ENCODE measurements at places on chromosomes 7 and 10.

- no peak for DNase-seq
- no peaks in the 10 kb centered on the region for H3K4me1 ChIP-seq
- H3K36me3 ChIP-seq, result no peaks in the 10 kb centered on the region
- no peak overlapping the region for H3K27ac ChIP-seq
These were observed 8.2 kb downstream of the ASB15 start for GRCh38 chr7:123609883-123610239.

GRCh38 chr7:92665926-92666325 is 75.7 kb upstream of the FAM133B start:
- no peaks in the 10 kb centered on the region for H3K27me3 ChIP-seq
- H3K4me1 ChIP-seq, result peaks cover 41% of the 10 kb centered on the region
- DNase-seq, result no peak
- H3K4me3 ChIP-seq, result no peak overlapping the region
- H3K27ac ChIP-seq, result peak overlapping the region; percentile 94

- no peak overlapping the region for H3K4me3 ChIP-seq
- DNase-seq, result no peak
- peaks cover 33% of the 10 kb centered on the region for H3K27me3 ChIP-seq
- no peak overlapping the region for H3K27ac ChIP-seq
- no peaks in the 10 kb centered on the region for H3K36me3 ChIP-seq
These were observed 66.5 kb downstream of the DIP2C start for GRCh38 chr10:623014-623413.

- no peak overlapping the region for H3K4me3 ChIP-seq
- no peak for DNase-seq
- peak overlapping the region; percentile 25 for H3K27ac ChIP-seq
- H3K4me1 ChIP-seq, result peaks cover 24% of the 10 kb centered on the region
These were observed 20.4 kb upstream of the MACC1 start for GRCh38 chr7:20237464-20238193.

DNA sequence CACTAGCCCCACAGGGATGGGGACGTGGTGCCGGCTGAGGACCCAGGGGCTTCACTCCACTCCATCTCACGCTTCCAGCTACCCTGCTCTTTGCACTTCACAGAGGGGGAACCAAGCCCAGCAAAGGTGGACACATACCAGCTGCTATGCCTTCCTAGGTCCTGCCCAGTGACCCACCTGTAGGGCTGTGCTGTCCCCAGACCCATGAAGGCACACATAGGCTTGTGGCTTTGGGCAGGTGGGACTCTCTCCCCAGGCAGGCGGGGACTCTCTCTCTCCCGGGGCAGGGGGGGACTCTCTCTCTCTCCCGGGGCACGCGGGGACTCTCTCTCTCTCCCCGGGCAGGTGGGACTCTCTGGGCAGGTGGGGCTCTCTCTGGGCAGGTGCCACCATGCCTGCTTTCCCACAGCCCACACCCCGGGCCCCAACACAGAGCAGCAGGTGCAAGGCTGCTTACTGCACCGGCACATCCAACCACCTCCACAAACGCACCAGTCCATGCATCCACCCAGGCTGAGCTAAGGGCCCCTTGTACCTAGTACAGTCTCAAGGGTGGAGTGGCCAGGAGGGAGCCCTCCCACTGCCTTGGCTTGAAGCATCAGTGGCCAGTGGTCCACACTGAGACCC is 13.8 kb upstream of the GPR146 start:
- no peak for DNase-seq
- H3K27me3 ChIP-seq, result no peaks in the 10 kb centered on the region
- no peak overlapping the region for H3K4me3 ChIP-seq
- peaks cover 5% of the 10 kb centered on the region for H3K36me3 ChIP-seq
- peaks cover 36% of the 10 kb centered on the region for H3K4me1 ChIP-seq
- no peak overlapping the region for H3K27ac ChIP-seq

DNA sequence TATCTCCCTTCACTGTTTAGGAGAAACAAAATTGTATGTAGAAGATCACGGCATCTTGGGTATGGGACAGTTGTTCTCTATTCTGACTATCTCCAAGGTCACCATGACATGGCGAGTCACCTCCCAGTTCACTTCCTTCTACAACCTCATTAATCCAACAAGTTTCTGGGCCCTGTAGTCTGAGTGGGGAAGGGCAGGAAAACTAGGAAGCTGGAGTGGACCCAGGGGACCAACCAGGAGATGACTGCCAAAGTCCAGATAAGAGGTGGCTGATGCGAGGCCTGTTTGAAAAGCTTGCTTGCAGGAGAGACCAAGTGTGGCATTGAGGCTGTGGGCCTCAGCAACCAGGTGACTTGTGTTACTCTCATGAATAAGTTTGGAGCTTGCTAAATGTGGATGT is 584.9 kb downstream of the TNS3 start:
- H3K27me3 ChIP-seq, result no peaks in the 10 kb centered on the region
- no peaks in the 10 kb centered on the region for H3K36me3 ChIP-seq
- DNase-seq, result no peak
- no peak overlapping the region for H3K27ac ChIP-seq
- no peak overlapping the region for H3K4me3 ChIP-seq
- H3K4me1 ChIP-seq, result no peaks in the 10 kb centered on the region

GRCh38 chr10:63114031-63114814 is 18.9 kb upstream of the NRBF2 start:
- no peaks in the 10 kb centered on the region for H3K36me3 ChIP-seq
- DNase-seq, result no peak
- no peak overlapping the region for H3K27ac ChIP-seq

DNA sequence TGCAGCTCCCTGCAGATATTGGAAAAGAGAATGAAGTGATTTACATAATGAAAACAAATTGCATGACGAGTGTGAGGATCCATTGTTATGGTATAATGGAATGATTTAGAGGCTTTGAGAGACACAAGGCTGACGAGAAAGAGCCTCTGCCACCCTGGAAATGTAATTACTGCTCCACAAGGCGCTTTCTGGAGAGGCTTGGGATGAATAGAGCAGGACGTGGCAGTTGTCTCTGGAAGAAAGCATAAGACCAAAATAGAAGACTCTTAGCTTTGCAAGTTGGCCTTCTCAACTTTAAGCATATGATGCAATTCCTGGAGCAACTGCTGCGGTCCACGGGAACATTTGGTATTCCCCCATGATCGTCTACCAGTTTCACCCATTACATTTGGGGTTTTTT is 181.9 kb upstream of the TCF7L2 start:
- DNase-seq, result no peak
- H3K4me3 ChIP-seq, result no peak overlapping the region
- H3K4me1 ChIP-seq, result no peaks in the 10 kb centered on the region
- H3K36me3 ChIP-seq, result peaks cover 11% of the 10 kb centered on the region
- no peaks in the 10 kb centered on the region for H3K27me3 ChIP-seq

DNA sequence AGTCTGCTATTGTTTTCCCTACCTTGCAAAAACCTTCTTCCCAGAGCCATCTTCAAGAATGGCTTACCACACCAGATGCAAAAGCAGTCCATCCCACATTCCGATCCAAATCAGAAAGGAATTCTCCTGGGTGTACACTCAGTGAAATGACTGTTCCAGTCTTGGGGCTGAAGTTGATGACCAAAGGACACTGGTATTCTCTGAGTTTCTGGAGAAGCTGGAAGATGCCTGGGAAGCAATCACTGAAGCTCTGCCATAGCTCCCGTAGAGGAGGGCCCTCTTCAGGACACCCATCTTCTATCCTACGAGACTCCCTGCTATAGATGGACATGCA is 155.7 kb downstream of the LCOR start:
- no peaks in the 10 kb centered on the region for H3K27me3 ChIP-seq
- H3K36me3 ChIP-seq, result no peaks in the 10 kb centered on the region
- H3K27ac ChIP-seq, result no peak overlapping the region
- no peak overlapping the region for H3K4me3 ChIP-seq
- H3K4me1 ChIP-seq, result peaks cover 15% of the 10 kb centered on the region

GRCh38 chr7:47254081-47254977 is 327.6 kb downstream of the TNS3 start:
- H3K36me3 ChIP-seq, result no peaks in the 10 kb centered on the region
- H3K27me3 ChIP-seq, result peaks cover 19% of the 10 kb centered on the region

GRCh38 chr10:13233358-13233757 is 816 bp downstream of the UCMA start:
- H3K27me3 ChIP-seq, result no peaks in the 10 kb centered on the region
- H3K4me3 ChIP-seq, result no peak overlapping the region
- no peaks in the 10 kb centered on the region for H3K4me1 ChIP-seq
- H3K36me3 ChIP-seq, result no peaks in the 10 kb centered on the region
- no peak overlapping the region for H3K27ac ChIP-seq

DNA sequence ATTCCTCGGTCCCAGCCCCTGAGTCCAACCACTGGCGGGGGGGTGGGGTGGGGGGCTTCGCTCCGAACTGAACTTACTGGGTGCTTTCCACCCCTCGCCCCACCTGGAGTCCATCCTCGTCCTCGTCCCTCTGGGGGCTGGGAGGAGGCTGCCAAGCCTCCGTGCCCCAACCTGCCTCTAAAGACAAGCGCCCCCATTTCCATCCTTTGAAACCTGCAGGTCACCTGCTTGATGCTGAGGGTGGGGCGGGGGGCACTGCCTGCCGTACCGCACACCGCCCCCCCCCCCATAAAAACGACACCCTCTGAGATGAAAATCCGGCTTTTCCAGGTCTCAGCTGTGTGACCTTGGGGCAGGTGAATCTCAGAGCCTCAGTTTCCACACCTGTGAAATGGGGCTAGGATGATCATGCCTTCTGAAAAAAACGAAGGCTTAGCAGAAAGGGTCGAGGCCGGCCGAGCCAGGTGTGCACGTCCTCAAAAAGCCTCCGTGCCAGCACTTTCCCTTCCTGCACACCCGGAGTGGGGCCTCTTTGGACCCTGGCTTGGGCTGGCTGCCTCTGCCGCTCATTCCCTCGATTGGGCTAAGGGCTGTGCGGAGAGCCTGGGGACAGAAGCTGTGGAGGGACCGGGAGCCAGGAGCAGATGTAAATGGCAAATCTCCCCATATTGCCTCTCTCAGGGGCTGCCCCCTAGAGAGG is 967 bp downstream of the ELFN1 start:
- no peak overlapping the region for H3K4me3 ChIP-seq
- no peak for DNase-seq

DNA sequence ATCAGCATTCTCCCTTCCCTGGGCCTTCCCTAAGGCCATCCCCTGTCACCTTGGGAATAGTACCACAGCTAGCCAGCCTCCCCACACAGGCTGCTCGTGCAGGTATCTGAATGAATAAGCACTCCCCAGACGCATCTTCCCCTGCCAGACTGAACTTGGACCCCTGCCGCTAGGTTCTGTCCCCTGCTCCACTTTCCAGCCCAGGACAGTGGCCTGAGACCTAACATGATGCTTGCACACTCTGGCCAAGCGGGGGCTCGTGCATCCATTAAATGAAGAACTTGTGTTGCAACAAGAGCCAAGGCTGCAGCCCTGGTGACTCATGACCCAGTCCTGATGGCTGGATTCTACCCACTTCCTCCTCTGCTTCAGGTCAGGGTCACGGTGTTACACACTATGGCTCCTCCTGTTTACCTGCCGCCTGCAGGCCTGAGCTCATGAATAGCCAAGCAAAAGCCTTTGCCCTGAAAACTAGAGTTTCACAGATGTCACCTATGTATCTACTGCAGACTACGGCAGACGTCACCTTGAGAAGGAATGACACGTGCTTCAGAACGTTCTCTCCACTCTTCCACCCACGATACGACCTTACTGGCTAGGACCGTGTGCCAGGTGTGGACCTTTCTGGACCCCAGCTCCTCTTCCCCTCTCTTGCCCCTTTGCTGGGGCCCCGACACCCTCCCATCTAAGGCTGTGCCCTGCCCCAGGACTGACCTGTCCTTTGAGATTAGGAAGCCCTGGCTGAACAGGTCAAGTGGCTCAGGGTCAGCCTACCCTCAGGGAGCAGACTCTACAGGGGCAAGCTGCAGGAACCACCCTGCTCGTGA is 6.5 kb downstream of the ASB13 start:
- peaks cover 35% of the 10 kb centered on the region for H3K4me1 ChIP-seq
- no peaks in the 10 kb centered on the region for H3K27me3 ChIP-seq
- H3K4me3 ChIP-seq, result no peak overlapping the region

GRCh38 chr10:77773631-77774426 is 136.2 kb upstream of the KCNMA1 start:
- no peaks in the 10 kb centered on the region for H3K4me1 ChIP-seq
- no peak overlapping the region for H3K4me3 ChIP-seq
- H3K36me3 ChIP-seq, result peaks cover 3% of the 10 kb centered on the region
- no peak overlapping the region for H3K27ac ChIP-seq
- H3K27me3 ChIP-seq, result no peaks in the 10 kb centered on the region

GRCh38 chr10:6400821-6401465 is 179.1 kb downstream of the PRKCQ start:
- H3K4me1 ChIP-seq, result peaks cover 34% of the 10 kb centered on the region
- no peak for DNase-seq
- peaks cover 2% of the 10 kb centered on the region for H3K36me3 ChIP-seq
- no peak overlapping the region for H3K4me3 ChIP-seq

DNA sequence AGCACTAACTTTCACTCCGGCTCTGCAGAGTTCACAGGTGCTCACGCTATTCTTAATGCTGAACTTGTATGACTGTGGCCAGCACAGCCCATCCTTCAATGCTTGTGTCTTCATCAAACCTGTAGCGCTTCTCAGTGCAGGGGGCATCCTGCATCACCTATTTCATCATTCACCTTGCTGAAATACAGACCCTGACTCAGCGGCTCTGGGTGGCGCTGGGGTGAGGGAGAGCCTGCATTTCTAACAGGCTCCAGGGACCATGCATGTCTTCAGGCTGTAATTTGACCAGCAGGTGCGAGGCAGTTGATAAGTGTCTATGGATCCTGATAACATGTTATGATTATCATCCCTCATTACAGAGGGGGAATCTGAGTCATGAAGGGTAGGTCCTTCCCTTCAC is 89.3 kb downstream of the VOPP1 start:
- peaks cover 43% of the 10 kb centered on the region for H3K4me1 ChIP-seq
- peak overlapping the region; percentile 8 for H3K27ac ChIP-seq
- peaks cover 25% of the 10 kb centered on the region for H3K36me3 ChIP-seq
- no peaks in the 10 kb centered on the region for H3K27me3 ChIP-seq

- H3K4me1 ChIP-seq, result peaks cover 91% of the 10 kb centered on the region
- no peaks in the 10 kb centered on the region for H3K36me3 ChIP-seq
- H3K4me3 ChIP-seq, result no peak overlapping the region
- no peak overlapping the region for H3K27ac ChIP-seq
- H3K27me3 ChIP-seq, result no peaks in the 10 kb centered on the region
These were observed 54.3 kb upstream of the SMNDC1 start for GRCh38 chr10:110358869-110359629.

DNA sequence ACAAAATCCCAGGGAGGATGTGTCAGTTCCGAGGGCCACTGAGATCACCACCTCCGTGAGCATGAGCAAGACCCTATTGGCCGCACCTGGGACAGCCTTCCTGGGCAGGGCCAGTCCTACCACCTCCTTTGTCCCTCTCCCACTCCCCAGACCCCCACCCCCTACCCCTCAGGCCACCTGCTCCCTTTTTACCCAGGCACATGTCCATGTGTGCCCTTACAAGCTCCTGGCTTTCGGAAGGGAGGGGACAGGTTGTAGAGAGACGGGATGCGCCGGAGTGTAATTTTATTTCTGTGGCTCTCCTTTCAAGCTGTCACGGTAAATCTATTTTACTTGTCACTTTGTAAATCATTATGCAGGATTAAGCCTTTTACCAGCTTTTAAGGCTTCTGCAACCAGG is 20.9 kb downstream of the ZMIZ1 start:
- H3K4me3 ChIP-seq, result no peak overlapping the region
- H3K27ac ChIP-seq, result no peak overlapping the region
- no peaks in the 10 kb centered on the region for H3K27me3 ChIP-seq
- peaks cover 48% of the 10 kb centered on the region for H3K4me1 ChIP-seq

- peak overlapping the region; percentile 84 for H3K27ac ChIP-seq
- H3K4me1 ChIP-seq, result peaks cover 68% of the 10 kb centered on the region
- DNase-seq, result no peak
- H3K4me3 ChIP-seq, result no peak overlapping the region
- H3K36me3 ChIP-seq, result no peaks in the 10 kb centered on the region
These were observed 32.6 kb downstream of the DUSP5 start for GRCh38 chr10:110530131-110530831.

Measured in activated naive CD8-positive, alpha-beta T cell treated with anti-CD3 and anti-CD28 coated beads, Interleukin-2, amount 50 U/mL, for 24 hours (primary cell).